ENCODE measurements at places on chromosomes 4 and X.

DNA sequence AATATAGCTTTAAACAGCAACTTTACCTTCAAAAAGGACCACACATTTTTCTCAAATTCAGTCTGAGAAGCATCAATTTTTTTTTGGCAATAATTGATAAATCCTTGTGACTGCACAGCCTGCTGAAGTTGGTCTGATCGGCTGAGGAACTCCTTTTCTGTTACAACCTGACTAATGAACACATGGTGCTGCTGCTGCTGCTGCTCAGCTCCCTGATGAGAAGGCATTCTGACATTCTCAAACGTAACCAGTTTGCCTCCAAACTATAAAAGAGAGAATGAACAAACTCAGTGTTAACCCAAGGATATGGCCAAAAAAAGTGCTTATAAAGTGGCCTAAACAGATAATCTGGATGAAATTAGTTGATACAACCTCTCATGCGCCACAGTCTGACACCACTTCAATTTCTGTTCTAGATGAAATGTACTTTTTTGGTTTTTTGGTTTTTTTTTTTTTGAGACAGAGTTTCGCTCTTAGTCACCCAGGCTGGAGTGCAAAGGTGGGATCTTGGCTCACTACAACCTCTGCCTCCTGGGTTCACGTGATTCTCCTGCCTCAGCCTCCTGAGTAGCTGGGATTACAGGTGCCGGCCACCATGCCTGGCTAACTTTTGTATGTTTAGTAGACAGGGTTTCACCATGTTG, 26.5 kb downstream of the SEC31A start:
- no peak for DNase-seq

- DNase-seq, result no peak
These were observed 727.6 kb downstream of the TRAM1L1 start for GRCh38 chr4:116357758-116358157.

DNA sequence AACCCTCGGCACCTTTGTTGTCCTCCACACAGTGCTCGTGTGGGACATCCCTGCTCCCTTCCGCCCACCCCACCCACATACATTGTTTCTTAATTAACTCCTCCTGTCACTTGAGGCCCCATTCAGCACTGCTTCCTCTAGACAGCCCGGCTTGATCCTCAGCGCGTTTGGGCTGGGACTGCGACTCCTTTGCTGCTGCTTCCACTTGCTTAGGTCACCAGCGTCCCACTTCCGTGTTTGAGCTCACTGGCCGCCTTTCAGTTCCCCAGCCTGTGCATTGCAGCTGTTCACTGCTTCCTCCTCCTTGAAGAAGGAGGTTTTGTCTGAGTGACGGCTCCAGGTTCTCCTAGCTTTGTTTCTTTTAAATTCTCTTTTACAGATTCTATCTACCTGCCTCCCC, 16.1 kb downstream of the RNF4 start:
- DNase-seq, result no peak

DNA sequence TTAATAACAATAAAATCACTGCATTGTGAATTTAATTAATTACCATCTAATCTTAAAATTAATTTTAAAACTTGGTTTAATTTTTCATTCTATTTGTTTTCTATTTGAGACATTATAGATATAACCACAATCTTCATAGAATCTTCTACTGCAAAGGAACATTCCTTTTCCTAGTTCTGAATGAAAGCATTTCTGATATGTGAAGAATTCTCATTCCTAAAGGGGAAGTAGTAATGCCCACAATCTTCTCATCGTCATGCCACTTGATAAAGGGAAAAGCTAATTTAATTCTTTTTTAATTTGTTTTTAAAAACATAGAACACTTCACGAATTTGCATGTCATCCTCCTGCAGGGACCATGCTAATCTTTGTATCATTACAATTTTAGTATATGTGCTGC, 23.7 kb downstream of the MGARP start:
- DNase-seq, result no peak

DNA sequence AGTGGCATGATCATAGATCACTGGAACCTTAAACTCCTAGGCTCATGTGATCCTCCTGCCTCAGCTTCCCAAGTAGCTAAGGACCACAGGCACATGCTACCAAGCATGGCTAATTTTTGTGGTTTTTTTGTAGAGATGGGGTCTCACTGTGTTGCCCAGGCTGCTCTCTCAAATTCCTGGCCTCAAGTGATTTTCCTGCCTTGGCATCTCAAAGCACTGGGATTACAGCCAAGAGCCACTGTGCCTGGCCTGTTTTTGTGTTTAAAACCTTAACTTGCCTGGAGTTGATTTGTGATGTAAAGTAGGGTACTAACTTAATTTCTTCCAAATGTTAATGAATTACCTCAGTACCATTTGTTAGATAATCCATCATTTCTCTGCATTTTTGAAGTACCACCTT, 22.3 kb downstream of the DLG3 start:
- no peak for DNase-seq

GRCh38 chr4:23894021-23894420, 4.2 kb upstream of the PPARGC1A start:
- no peak for DNase-seq

GRCh38 chr4:1249148-1249730, 309 bp upstream of the CTBP1 start:
- DNase-seq, result peak; percentile 87
